Heart left ventricle (tissue), 16 donors: ENCODE measurements at places on chromosomes 2 and 18. TPM values are rescaled to one million over a fixed set of nuclear protein-coding genes. Genes with fewer than 3 reads are reported as not detected.

GRCh38 chr2:170434900-170435621, 257.1 kb downstream of the MYO3B start:
- no peak for DNase-seq

DNA sequence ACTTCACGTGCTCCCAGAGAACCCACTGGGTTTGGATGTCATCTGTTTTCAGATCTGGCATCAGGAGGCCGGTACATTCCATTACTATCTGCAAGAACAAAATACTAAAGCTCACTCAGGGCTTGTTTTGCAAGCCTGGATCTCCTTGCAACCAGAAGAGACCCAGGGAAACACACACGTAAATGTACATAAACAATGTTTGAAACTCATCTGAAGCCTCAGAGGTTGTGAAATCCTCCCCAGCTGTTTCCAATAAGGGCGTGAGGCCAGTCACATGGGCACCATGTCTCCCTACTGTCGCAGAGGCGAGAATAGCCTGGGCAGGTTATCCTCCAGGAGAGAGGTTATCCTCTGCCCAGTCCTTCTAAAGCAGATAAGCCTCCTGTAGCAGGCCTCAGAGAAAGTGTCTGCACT, 186.9 kb downstream of the GFPT1 start:
- peak; percentile 39 for DNase-seq

Gene LRP2
- total RNA-seq: 0.13 TPM

Gene SNX17
- 60.6 TPM for total RNA-seq

GRCh38 chr2:105130546-105130945, 92.7 kb downstream of the MRPS9 start:
- DNase-seq: no peak

DNA sequence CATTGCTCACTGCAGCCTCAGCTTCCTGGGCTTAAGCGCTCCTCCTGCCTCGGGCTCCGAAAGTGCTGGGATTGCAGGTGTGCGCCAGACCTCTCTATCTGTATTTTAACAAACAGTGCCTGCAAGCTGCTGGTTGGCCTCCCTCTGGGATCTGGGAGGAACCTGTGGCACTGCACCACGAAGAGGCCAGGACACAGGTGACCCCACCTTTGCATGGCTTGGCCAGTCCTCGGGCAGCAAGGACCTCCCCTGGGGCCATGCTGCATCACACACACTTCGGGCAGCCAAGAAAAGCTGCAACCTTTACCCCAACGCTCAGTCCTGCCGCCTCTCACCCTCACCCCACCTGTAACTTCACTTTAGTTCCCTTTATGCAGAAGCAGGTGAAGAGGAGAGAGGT, 70.0 kb downstream of the PXDN start:
- no peak for DNase-seq

GRCh38 chr2:181304011-181304844, 153.0 kb upstream of the ITGA4 start:
- no peak for DNase-seq

Gene MRPL33
- total RNA-seq: 163 TPM

Gene NT5DC4
- total RNA-seq: not detected

- no peak for DNase-seq
These were observed 1.2 kb downstream of the ABHD3 start for GRCh38 chr18:21703241-21703820.

Gene LRRTM1
- not detected for total RNA-seq

Gene GNAL
- 1.2 TPM for total RNA-seq

Gene COA5
- 28.2 TPM for total RNA-seq

GRCh38 chr2:9191041-9191481, 15.6 kb upstream of the ASAP2 start:
- DNase-seq: peak; percentile 74

- DNase-seq: no peak
These were observed 25.0 kb downstream of the DNER start for GRCh38 chr2:229689307-229689839.

- DNase-seq: no peak
These were observed 14.9 kb upstream of the ITM2C start for GRCh38 chr2:230849633-230850357.

Gene GKN1
- not detected for total RNA-seq

GRCh38 chr2:48423376-48423775, 106.6 kb upstream of the STON1 start:
- no peak for DNase-seq
